ENCODE measurements at places on chromosomes 3 and 15.

DNA sequence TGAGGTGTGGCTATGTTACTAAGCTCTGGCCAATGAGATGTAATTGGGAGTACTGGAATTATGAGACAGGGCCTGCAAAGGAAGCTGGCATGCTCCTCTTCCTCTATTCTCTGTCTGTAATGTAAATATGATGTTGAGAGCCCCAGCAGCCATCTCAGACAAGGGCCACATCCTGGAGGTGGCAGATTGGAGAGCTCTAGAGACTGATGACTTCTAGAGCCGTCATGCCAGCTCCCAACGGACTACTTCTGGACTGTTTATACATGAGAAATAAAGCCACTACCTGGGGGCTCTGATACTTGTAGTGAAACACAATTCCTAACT is 19.7 kb downstream of the PLD1 start:
- DNase-seq: no peak

GRCh38 chr3:171306631-171307030 is 153.6 kb downstream of the TNIK start:
- DNase-seq: no peak

DNA sequence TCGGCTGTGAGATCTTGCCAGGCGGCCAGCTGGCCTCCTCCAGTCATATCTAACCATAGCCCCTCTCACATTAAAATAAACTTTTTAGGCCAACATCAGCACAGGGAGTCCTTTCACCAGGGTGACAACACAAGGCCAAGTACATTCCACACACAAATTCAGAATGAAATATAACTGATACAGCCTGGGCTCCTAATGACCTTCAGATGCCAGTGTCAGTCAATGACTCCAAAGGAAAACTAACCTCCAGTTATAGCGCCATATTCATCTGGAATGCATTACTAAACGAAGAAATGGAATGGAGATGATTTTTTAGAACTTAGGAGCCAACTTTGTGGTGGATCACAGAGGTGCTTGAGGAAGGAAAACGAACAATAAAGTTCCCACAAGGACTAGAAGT is 205.4 kb downstream of the GREM1 start:
- no peak for DNase-seq

GRCh38 chr15:39582977-39583595 is 2.2 kb downstream of the THBS1 start:
- DNase-seq: no peak

- no peak for DNase-seq
These were observed 78.6 kb upstream of the TSEN2 start for GRCh38 chr3:12405432-12406272.

- DNase-seq: no peak
These were observed 56.5 kb downstream of the TMEM266 start for GRCh38 chr15:76116138-76116885.

GRCh38 chr3:133901083-133901482 is 5.4 kb upstream of the RAB6B start:
- DNase-seq: no peak

DNA sequence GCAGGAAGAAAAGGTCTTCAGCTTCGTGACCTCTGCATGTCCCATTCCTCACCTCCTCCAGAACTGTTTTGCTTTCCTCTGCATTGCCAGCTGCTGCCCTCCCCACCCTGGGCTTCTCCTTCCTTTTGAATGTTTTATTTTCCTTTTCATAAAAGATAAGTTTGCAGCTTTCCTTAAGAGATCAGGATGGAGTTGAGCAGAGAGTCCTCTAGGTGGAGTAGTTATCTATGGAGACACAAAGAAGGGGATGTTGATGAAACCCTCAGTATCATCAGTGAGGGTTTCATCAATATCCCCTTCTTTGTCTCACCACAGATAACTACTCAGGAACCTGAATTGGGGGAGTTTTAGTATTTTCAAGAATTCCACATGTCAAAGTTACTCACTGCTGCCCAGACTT is 19.0 kb upstream of the SLC25A36 start:
- no peak for DNase-seq

DNA sequence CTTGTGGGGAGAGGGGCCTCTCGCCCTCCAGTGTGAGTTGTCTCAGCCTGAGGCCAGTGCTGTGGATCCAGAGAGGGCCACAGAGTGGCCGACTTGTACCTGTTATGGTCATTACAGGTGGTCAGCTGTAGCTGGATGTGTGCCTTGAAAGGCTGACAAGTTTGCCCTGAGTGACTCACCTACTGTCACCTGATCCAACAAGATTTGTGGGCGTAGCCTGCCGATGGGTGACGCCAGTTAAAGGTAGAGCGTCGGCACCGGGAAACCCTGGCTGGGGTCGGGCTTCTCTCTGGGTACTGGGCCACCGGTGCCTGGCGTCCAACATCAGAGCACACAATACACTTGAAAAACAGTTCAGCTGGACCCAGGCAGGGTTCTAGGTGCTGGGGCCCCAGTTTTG is 2.8 kb upstream of the ISG20 start:
- peak; percentile 83 for DNase-seq

DNA sequence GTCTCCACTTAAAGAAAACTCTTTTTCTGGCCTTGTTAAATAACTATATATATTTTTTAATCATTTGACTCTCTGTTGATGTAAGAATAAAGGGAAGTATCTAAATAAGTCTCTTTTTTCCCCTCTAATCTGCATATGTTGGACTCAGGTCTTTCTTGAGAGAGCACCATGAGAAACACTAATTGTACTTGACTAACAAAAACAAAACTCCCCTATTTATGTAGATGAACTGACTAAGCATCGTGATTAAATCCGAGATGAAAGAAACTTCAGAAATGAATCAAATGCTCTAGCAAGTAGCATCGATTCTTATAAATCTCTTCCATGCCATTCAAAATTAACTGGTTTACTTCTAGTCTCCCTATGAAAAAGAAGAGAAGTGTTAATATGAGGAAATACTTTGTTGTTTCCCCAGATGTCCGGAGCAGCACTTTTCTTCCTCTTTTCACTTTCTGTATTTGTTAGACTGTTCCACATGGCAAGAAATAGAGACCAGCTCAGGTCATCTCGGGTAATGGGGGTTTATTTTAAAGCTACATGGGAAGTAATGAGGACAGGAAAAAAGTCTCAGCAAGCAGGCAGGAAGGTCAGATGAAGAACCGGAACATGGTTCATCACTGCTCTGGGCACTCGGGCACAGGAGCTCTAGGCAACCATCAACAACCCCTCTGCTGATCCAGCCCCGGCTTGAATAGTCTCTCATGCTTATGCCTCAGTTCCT is 288.3 kb downstream of the CNTN6 start:
- DNase-seq: no peak

DNA sequence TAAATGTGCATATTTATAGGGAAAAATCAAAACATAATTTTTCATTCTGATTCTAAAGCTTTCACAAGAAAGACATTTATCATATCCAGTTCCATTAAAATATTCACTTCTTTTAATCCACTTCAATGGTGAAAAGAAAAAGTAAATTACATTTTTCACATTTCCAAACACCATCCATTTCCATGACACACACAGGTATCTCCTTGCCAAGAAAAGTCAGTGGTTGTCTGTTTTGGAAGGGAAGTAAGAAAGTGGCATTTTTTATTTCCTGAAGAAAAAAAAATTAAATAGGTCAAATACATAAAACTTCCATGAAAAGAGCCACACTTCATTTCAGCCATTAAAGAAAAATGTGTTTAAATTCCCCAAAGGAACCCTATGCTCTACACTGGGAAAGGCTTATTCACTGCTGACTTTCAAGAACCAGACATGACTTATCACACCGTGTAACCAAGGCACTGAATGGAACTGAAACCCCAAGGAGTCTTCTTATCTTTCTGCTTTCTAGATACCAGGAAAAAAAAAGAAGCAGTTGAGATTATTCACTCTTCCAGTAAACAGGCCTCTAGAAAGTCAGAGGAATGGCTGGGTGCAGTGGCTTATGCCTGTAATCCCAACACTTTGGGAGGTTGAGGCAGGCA is 44.5 kb downstream of the OSBPL10 start:
- no peak for DNase-seq

DNA sequence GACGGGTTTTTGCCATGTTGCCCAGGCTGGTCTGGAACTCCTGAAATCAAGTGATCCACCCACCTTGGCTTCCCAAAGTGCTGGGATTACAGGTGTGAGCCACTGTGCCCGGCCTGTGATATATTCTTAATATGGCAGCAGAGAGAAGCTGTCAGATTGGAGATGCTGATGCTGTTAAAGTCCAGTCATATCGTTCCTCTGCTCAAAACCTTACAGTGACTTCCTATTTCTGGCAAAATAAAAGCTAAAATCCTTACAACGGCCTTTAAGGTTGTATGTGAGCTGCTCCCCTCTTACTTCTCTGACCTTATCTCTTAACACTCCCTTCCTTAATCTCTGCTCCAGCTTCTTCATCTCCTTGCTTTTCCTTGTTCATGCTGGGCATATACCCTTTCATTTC is 26.6 kb upstream of the MGA start:
- no peak for DNase-seq

DNA sequence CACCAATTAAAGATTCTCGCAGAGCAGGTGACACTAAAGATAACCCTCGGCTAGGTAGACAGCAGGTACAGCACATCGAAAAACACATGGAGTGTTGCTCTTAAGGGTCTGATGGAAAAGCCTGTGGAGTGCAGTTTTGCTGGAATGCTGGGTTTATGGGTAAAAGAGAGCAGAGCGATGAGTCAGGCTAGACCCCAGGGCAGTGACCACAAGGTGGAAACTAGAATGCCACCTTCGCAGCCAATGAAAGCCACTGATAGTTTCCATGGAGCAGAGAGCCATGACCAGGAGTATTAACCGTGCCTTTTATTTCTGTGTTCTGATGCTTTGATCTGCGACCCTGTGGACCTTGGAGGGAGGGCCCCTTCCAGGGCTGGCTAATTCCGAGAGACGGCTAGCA is 149.8 kb downstream of the GABRB3 start:
- no peak for DNase-seq

GRCh38 chr3:101643009-101643844 is 33.7 kb downstream of the ZBTB11 start:
- no peak for DNase-seq

DNA sequence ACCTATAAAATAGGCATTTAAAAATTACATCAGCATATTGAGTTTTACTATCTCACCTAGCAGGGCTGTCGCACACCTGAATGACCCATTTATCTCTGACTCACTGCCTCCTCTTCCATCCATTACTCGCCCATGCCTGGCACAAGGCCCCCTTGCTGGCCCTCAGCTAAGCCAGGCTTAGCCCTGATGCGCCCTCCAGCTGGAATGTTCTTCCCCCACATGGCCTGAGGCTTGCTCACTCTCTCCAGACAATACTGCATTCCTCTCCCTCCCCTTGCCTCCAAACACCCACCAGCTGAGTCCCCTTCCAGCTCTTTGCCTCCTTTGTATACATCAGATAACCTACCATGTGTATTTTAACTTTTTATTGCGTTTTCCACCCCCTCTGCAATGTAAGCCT is 7.2 kb downstream of the SH3BP5 start:
- no peak for DNase-seq

- no peak for DNase-seq
These were observed 91.5 kb upstream of the ADAMTS17 start for GRCh38 chr15:100433304-100433703.

DNA sequence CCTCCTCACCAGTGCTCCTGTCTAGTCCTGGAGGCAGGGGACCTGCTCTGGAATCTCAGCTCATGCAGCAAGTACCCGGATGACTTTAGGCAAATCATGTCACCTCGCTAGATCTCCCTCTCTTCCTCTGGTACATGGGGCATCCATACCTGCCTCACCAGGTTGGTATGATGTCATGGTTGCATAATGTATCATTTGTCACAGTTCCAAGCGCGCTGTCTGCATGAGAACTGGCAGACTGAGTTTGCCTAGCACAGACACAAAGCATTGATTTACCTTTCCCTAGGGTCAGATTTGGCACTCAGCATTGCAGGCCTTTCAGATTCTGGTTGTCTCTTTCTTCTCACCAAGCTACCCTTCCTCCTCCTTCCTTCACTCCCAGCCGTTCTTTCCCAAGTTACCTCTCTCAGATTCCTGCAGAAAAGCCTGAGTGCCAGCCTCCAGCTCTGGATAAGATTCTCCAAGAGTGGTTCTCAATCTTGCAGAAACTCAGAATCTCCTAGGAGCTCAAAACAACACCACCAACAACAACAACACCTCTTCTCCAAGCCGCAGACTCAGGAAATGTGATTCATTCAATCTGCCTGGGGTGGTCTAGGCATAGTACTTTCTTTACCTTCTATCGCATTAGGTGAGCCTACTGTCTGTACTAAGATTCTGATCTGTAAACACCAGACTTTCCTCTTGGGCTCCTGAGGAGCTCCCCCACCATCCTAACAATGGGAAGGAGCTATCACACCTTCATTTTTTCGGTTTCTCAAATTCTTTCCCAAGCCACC is 29.5 kb downstream of the FAM43A start:
- no peak for DNase-seq

GRCh38 chr15:67777773-67778172 is 47.5 kb upstream of the SKOR1 start:
- no peak for DNase-seq

- DNase-seq: no peak
These were observed 315.6 kb downstream of the SOX2 start for GRCh38 chr3:182027366-182027765.

GRCh38 chr3:9387322-9387655 is 10.1 kb upstream of the SETD5 start:
- no peak for DNase-seq

- no peak for DNase-seq
These were observed 15.8 kb downstream of the GRIP2 start for GRCh38 chr3:14524311-14524711.

DNA sequence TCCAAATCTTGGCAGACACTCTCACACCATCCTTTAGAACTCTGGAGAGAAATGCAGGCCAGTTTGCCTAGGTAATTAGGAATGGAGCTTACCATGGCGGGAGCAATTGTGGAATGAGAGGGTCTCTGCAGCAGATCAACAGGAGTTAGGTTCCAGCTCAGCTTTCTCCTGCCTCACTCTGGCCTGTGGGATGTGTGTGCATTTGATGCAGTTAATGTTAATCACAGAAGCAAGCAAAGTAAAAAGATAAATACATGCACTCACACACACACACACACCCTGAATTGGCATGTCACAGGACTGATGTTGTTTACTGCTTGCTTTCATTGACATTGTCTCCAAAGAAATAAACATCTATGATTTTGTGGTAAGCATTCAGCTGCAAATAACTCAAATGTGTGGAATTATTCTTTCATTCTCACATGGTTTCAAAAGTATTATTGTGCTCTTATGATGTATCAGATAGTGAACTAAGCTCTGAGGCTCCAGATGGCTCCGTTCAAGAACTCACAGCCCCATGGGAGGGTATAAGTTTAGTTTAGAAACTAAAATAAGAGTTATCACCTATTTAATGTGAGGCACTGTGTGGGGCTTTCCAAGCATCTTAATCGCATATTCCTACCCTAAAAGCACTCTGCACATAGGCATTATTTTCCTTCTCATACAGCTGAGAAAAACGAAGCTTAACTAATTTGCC is 31.3 kb upstream of the BFSP2 start:
- no peak for DNase-seq

GRCh38 chr15:63210151-63211091 is 21.0 kb downstream of the RAB8B start:
- no peak for DNase-seq

GRCh38 chr15:85047271-85047948 is 65.8 kb downstream of the PDE8A start:
- peak; percentile 4 for DNase-seq
